Stimulated activated CD8-positive, alpha-beta memory T cell treated with anti-CD3 and anti-CD28 coated beads, Interleukin-4, amount 100 ng/mL, for 1 hour (primary cell): ENCODE measurements at places on chromosomes 4 and X.

- DNase-seq, result no peak
These were observed 97.0 kb downstream of the AFAP1 start for GRCh38 chr4:7842384-7843279.

DNA sequence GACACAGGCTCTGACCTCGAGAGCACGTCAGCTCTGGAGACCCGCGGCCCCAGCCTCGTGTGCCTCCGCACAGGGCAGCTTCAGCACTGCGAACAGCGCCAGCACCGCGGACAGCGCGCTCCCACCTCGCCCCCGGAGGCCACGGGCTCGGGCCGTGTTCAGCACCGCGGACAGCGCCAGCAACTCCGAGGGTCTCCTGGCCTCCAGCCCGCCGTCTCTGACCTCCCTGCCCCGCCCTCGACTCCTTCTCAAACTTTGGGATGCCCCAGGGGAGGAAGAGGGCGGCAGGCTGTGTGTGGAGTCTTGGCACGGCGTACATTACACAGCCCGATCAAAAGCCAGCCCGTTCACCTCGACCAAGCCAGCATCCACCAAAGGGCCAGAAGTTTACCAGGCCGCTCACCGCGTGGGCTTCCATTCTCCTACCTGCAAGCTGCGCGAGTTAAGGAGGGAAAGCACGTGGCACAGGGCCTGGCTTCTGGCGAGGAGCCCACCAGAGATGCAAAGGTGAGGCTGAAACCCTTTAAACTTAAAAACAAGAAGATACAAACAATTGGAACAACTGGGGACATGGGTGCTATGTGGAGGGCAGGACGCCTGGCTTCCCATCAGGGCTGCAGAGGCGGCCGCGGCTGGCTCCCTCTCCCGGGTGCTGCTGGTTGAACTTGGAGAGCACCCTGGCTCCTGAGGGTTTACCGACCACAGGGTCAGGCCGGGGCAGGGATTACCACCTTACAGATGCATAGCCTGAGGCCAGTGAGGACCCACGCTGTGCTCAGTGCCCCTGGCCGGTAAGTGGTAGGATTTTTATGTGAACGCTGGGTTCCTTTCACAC, 4.5 kb upstream of the NKX1-1 start:
- no peak for DNase-seq

DNA sequence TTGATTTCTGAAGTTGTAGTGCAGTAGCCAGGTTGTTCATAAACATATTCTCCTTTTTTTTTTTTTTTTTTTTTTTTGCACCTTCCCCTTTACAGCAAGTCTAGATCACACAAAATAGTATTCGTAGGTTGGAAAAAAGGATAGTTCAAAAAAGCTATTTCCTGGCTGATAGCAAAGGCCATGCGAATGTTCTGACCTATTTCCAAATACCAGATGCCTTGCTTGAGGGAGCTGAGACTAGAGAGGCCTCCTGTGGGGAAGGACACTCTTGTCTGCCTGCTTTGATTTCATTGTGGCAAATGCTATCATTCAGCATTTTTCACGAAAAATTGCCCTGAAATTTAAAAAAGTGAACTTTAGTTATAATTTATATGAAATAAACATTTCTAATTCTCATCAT, 111.4 kb downstream of the MAD2L1 start:
- DNase-seq, result no peak

- no peak for DNase-seq
These were observed 3.2 kb upstream of the UXT start for GRCh38 chrX:47662144-47662657.
